Activated naive CD4-positive, alpha-beta T cell treated with anti-CD3 and anti-CD28 coated beads, Interleukin-2, amount 50 U/mL, for 16 hours (primary cell): ENCODE measurements at places on chromosomes 2 and 18.

GRCh38 chr2:26986576-26986975 is 16.1 kb downstream of the MAPRE3 start:
- DNase-seq = no peak

- DNase-seq = no peak
These were observed 71.4 kb downstream of the OSBPL1A start for GRCh38 chr18:24326211-24326610.

- no peak for DNase-seq
These were observed 474.9 kb upstream of the CWC22 start for GRCh38 chr2:180481998-180482397.

GRCh38 chr2:188028739-188029138 is 262.9 kb upstream of the GULP1 start:
- DNase-seq = no peak

DNA sequence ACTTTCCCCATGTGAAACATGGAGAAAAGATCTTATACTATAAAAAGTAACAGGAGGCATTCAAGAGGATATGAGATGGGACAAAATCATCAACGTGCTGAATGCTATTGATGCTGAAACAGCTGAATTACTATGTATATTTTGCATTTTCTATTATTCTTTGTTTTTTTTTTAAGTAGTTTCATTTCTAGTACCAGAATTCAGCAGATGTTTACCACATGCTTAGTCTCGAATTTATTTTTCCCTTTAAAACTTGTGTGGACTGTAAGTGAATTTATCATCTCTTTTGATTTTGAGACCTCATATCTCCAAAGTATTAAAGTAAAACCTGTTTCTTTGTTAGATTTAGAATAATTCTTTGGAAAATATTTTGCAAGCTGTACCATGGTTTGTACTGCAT is 205.8 kb downstream of the PTPRM start:
- no peak for DNase-seq

DNA sequence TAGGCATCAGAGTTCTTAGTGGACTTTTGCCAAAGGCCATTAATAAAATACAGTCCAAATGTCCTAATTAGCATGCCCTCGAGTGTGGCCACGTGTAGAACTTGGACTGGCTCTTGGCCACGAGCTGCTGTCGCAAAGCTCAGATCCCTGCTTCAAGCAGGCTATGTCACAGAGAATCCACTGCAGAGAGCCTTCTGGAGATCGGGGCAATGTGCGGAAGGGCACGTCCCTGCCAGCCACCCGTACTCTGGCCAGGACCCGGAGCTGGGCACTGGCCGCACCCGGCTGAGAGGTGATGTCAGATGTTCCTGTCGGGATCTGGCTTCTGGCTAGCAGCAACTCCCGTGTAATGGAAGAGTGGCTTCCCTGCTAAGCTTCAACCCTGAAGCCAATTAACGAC is 432.7 kb upstream of the ID2 start:
- DNase-seq = no peak

DNA sequence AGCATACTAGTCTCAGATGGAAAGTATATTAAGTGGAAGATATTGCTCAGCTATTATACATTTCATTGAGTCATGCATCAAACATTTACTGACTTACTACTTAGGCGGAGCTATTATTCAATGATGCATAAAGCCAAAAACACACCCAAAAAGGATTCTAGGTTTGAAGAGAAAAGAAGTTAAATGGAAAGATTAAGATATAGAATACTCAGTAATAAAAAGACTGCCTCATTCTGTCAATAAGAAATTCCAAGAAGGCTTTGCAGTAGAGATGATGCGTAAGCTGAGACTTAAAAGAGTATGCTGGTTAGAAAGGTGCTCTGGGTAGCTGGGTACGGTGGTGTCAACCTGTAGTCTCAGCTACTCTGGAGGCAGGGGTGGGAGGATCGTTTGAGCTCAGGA is 27.6 kb downstream of the STK17B start:
- DNase-seq = peak; percentile 40

- no peak for DNase-seq
These were observed 59.6 kb downstream of the CSRNP3 start for GRCh38 chr2:165529130-165529529.

- DNase-seq = no peak
These were observed 48.8 kb downstream of the SLC66A2 start for GRCh38 chr18:79902640-79903039.

DNA sequence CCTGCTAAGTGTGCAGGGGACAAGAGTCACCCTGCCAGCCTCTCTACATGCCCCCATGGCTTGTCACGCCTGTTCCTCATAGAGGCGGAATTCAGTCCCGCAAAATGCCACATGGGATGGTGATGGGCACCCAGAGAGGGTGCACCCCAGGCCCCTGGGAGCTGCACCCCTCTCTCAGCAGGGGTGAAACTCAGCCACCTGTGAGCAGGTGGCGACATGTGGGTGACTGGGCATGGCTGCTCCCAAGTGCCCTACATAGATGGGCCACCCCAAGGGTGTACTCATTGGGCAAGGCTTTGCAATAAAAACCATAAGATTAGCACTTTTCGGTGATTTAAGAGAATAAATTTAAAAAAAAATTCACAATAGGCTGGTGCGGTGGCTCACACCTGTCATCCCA is 6.3 kb downstream of the HS6ST1 start:
- no peak for DNase-seq

DNA sequence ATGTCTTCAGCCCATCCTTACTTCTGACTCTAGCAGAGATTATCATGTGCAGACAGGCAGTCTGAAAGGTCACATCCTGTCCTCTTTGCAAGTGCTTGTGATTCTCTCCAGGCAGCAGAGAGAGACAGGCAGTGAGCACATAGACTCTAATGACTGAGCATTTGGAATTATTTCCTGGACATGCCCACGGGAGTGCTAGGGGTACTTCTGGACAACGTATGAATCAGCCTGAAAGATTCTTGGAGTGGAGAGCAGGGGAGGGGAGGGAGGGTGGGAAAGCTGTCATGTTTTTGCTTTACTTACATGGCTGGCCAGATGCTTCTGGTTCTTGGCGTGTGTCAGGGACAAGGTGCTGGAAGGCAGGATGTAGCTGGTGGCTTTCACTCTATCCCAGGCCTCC is 150.6 kb downstream of the RIF1 start:
- no peak for DNase-seq

DNA sequence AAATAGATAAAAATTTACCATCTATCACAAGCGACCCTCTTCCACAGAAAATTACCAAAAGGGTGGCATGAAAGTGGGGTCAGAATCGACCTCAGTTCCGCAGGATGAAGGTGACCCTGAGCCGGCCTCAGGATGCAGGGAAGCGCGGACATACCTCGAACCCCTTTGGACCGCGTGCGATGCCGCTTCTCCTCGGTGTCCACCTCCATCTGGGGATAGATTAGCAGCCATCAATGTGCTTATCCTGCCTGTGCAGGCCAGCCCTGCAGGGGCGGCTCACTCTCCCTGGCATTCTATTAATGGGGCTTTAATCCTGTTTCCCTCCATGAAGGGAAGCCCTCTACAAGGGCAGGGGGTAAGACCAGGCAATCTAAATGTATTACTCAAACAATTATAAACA is 235.3 kb upstream of the PXDN start:
- no peak for DNase-seq

DNA sequence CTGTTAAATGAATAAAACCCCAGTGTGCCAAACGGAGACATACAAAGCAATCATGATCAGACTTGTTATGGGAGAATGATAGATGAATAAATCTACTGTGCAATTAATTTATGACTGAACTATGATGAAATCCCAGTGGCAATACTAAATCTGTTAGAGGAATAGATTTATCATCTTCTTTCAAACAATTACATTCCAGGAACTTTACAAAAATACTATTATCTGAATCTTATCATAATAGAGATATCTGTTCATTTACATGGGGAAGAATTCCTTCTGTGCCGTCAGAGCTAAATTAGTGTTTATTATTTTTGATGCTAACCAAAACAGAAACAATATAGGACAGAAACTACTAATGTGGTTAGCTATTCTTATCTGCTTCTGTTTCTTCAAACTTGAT is 208.5 kb downstream of the CAMKMT start:
- DNase-seq = no peak

DNA sequence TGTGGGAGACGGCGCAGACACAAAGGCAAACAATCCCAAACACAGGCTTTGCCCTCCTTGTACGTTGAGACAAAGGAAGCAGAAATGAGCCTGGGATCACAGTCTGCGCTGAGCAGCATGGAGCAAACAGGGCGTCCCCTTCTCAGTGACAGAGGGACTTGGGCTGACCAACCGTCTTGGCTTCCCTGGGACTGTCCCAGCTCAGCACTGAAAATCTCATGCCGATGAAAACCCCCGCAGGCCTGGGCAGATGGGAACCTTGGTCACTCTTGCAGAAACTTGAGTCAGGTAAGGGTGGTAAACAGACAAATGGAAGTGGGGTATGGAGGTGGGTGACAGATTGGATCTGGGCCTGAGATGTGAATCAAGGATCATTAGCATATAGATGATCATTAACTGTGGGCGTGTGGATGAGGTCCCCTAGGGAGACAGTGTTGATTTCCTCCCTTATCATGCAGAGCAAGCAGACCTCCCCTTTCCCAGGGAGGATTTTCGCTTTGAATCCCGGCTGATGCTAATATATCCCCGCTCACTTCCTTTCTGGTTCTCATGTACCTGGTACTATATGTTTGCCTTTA is 19.1 kb upstream of the SH3BP4 start:
- no peak for DNase-seq

DNA sequence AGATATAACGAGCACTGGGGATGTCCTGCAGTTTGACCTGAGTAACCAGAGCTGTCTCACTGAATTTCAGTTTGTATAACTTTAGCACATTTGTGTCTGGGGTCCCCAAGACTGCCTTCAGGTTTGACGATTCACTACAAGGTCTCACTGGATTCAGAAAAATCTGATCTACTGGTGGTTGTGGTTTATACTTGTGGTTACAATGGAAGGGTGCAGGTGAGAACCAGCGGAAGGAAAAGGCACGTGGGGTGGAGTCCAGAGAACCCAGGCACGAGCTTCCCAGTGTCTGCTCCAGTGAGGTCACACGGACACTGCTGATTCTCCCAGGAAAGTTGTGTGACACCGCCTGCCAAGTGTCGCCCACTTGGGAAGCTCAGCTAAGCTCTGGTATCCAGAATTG is 126.0 kb downstream of the ZNF236 start:
- DNase-seq = no peak

DNA sequence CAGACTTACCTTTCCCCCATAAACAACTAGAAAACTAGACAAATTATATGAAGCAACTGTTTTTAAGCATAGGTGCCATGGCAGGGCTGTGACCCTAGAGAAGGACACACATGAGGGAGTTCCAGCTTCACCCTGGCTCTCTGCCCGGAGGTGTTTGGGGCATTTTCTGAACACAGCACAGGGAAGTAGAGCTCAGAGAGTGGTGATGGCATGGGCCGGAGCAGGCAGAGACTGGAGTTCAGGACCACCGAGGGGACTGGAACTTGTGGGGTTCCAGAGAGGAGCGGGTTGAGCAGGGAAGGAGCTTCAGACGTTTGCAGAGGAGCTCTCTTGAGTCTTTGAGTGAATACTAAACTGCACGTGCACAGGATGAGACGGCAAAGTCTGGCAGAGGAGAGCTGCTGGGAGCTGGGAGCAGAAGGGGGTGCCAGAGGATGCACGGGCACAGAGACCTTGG is 26.5 kb upstream of the KLF11 start:
- DNase-seq = no peak

GRCh38 chr2:54880428-54880827 is 157.0 kb downstream of the EML6 start:
- no peak for DNase-seq

DNA sequence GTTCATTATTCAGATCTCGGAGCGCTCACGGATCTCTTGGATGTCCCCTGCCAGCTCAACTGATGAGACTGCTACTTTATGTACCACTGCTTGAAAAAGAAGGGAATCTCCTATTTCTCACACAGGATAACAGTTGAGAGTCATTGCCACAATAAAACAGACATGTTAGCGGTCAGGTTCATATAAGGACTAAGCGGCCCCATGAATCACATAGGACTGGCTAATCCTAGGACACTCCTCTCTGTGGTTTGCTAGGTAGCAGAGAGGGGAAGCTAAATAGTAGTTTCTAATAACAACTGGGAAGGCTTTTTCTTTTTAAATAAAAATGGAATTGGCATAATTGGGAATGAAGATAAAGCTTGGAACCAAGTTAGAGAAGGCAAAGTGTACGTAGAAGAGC is 15.9 kb upstream of the TGFA start:
- no peak for DNase-seq

- DNase-seq = no peak
These were observed 18.2 kb upstream of the DUSP2 start for GRCh38 chr2:96163415-96163767.

DNA sequence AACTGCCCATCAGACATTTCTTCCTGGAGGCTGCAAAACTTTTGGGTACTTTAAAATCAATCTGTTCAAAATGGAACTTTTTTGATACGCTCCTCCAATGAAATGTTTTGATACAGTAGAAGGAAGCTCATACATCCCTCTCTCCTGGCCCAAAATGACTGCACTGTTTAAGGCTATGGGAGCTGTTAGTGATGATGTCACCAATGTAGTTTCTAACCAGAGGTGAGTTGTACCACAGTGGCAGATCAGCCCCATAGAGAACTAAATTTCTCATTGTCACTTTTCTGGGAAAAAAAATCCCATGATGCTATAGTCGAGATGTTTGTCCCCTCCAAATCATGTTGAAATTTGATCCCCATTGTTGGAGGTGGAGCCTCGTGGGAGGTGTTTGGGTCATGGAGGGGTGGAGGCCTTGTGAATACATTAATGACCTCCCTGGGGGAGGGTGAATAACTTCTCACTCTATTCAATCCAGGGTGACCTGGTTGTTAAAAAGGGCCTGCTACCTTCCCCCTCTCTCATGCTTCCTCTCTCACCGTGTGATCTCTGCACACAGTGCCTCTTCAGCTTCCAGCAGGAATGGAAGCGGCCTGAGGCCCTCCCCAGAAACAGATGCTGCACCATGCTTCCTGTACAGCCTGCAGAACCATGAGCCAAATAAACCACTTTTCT is 117.4 kb upstream of the NPAS2 start:
- no peak for DNase-seq

GRCh38 chr18:13461469-13461868 is 242.9 kb downstream of the LDLRAD4 start:
- no peak for DNase-seq

DNA sequence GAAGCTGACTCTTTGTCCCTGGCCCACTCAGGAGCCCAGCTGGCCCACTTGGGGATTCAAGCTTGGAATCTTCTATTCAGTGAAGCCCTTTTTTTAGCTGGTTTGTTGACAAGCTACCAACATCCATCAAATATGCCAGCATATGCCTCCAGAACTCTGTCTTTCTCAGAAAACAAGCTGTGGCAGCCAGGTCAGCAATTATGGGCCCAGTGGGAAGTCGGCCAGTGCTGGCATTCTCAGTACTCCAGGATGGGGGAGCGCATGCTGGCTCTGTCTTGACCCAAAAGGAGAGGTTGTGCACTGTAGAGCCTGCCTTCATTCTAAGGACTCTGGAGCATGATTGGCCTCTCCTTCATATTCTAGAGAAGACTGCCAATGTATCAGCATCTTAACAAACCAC is 401.5 kb downstream of the CNTNAP5 start:
- DNase-seq = no peak

- DNase-seq = no peak
These were observed 91.6 kb downstream of the FAM161A start for GRCh38 chr2:61762292-61762691.
